Natural killer cell (primary cell): ENCODE measurements at places on chromosomes 1 and 21. TPM values are rescaled to one million over a fixed set of nuclear protein-coding genes. Genes with fewer than 3 reads are reported as not detected.

The CAMK1G gene
- not detected for total RNA-seq

The INSRR gene
- total RNA-seq: 0.10 TPM

The KTI12 gene
- 13.8 TPM for total RNA-seq

The ACTL8 gene
- total RNA-seq: not detected

The EVA1B gene
- 4.9 TPM for total RNA-seq

DNA sequence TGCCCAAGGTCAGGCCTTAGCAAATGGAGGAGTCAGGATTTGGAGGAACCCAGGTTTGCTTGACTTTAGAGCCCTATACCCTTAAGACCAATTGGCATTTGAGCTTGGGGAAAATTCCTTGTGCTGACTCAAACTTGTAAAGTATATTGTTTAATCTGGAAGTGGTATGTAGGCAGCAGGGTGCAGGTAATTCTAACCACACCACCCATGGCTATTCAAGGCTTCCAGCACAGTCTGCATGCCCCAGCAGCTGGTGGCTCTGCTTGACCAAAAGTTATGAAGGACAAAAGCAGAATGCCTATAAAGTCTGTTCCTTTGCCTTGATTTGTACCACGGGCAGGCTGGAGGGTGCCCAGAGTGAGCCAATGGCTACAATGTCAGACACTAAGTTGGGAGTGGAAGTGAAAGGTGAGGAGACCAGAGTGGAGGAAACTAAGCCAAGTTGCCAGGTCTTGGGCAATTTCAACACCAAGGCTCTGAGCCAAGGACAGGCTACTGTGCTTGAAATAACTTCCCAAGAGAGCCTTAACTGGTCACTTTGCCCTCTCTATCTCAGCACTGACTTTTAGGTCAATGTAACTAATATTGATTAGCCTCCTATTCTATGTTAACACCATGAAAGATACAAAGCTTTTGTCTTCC, 4.7 kb upstream of the G0S2 start:
- no peak overlapping the region for H3K27ac ChIP-seq
- no peaks in the 10 kb centered on the region for H3K36me3 ChIP-seq
- H3K4me1 ChIP-seq: peaks cover 19% of the 10 kb centered on the region
- H3K27me3 ChIP-seq: peaks cover 2% of the 10 kb centered on the region

- H3K36me3 ChIP-seq: no peaks in the 10 kb centered on the region
- no peak overlapping the region for H3K27ac ChIP-seq
- H3K4me3 ChIP-seq: no peak overlapping the region
These were observed 58.8 kb upstream of the CLDN14 start for GRCh38 chr21:36538761-36539160.

DNA sequence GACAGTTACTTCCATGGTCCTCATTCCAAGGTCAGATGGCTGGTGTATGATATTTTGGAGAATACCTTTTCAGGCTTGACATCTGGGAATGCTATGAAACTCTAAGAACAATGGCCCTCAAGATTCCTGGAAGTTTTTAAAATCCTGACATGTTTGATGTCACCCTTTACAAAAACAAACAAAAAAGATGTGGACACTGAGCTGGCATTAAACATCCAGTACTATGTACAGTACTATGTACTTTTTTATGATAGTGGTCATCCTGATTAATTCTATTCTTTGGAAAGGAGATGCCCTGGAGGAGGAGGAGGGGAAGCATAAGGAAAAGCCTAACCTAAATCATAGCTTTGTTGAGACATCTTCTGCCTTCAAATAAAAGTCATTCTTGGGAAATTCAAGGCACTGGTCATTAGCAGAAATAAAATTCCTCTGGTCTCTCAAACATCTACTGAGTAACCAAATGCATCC, 235.4 kb downstream of the HMCN1 start:
- H3K27me3 ChIP-seq: no peaks in the 10 kb centered on the region
- no peak overlapping the region for H3K4me3 ChIP-seq
- H3K27ac ChIP-seq: no peak overlapping the region
- no peaks in the 10 kb centered on the region for H3K36me3 ChIP-seq
- DNase-seq: no peak

DNA sequence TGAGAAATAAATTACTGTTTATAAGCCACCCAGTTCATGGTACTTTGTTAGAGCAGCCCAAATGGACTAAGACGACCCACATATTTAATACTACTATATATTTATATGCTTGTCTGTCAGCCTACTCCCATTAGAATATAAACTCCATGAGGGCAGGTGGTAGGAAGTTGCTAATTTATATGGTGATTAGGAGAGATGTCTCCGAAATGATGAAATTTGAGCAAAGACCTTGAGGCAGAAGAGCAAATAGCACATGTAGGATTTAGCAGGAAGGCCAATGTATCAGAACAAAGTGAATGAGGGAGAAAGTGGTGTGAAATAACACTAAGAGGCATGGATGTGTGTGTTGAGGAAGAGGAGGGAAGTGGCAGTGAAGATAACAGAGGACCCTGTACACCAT, 10.6 kb upstream of the SLFNL1 start:
- H3K36me3 ChIP-seq: peaks cover 22% of the 10 kb centered on the region
- no peak for DNase-seq
- no peaks in the 10 kb centered on the region for H3K27me3 ChIP-seq

GRCh38 chr1:41656825-41657500, 172.5 kb upstream of the EDN2 start:
- H3K27me3 ChIP-seq: no peaks in the 10 kb centered on the region
- no peak for DNase-seq
- no peaks in the 10 kb centered on the region for H3K36me3 ChIP-seq
- H3K27ac ChIP-seq: no peak overlapping the region
- H3K4me3 ChIP-seq: no peak overlapping the region

GRCh38 chr1:211580303-211580687, 1.3 kb upstream of the SLC30A1 start:
- no peak for DNase-seq
- no peak overlapping the region for H3K4me3 ChIP-seq

GRCh38 chr1:99327357-99327756, 63.1 kb downstream of the PLPPR4 start:
- no peaks in the 10 kb centered on the region for H3K4me1 ChIP-seq
- no peaks in the 10 kb centered on the region for H3K36me3 ChIP-seq
- no peaks in the 10 kb centered on the region for H3K27me3 ChIP-seq
- H3K27ac ChIP-seq: no peak overlapping the region
- H3K4me3 ChIP-seq: no peak overlapping the region

- no peak overlapping the region for H3K4me3 ChIP-seq
- no peak for DNase-seq
- H3K27ac ChIP-seq: no peak overlapping the region
- H3K36me3 ChIP-seq: no peaks in the 10 kb centered on the region
These were observed 7.2 kb upstream of the PADI1 start for GRCh38 chr1:17197696-17198095.

- no peak overlapping the region for H3K27ac ChIP-seq
- H3K4me1 ChIP-seq: peaks cover 22% of the 10 kb centered on the region
- no peaks in the 10 kb centered on the region for H3K27me3 ChIP-seq
- DNase-seq: no peak
- no peaks in the 10 kb centered on the region for H3K36me3 ChIP-seq
These were observed 204 bp downstream of the CIART start for GRCh38 chr1:150282558-150282958.

DNA sequence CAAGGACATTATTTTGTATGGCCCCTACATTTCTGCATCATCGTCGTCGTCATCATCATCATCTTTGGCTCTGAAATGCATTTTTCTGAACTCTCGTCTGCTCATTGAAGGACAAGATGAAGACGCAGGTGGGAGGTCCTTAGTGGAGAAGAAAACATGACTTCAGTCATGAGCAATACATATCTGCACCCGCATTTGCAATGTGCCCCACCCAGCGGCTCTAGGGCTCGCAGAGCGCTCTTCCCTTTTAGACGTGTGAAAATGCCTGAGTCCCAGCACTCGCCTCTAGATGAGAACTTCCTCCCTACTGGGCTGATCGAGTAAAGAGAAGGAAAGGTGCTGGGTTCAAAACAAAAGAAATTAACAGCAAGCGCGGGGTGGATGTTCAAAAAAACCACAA, 10.1 kb downstream of the C1orf174 start:
- H3K4me1 ChIP-seq: peaks cover 35% of the 10 kb centered on the region
- H3K27me3 ChIP-seq: no peaks in the 10 kb centered on the region
- H3K27ac ChIP-seq: peak overlapping the region; percentile 83
- H3K4me3 ChIP-seq: no peak overlapping the region
- DNase-seq: peak; percentile 45

DNA sequence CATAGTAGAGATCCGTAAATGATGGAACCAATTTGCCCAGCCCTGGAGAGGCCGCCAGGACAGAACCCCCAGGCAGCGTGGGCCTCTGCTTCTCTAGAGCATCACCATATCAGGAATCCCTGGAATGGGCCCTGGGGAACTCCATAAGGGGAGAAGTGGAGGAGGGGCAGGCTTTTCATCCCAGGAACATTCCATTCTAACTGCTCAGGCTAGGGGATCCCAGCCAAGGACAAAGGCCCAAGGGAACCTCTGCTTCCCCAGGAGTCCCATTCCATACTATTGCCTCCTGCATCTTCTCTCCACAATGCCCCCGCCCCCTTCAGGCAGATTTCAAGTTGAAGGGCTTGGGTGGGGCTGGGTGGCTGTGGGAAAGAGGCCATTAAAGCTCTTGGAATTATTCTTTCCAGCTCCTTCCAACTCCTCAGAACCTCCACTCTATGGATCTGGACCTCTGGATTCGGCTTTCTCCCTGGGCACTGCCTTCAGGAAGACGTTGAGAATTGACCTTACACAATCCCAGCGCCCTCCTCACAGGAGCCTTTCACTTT, 6.0 kb downstream of the TRNP1 start:
- DNase-seq: no peak
- peaks cover 5% of the 10 kb centered on the region for H3K27me3 ChIP-seq
- H3K4me3 ChIP-seq: no peak overlapping the region
- no peaks in the 10 kb centered on the region for H3K36me3 ChIP-seq
- peaks cover 24% of the 10 kb centered on the region for H3K4me1 ChIP-seq

- no peaks in the 10 kb centered on the region for H3K36me3 ChIP-seq
- no peak overlapping the region for H3K4me3 ChIP-seq
- H3K27me3 ChIP-seq: no peaks in the 10 kb centered on the region
- no peak for DNase-seq
These were observed 373.1 kb downstream of the TGFB2 start for GRCh38 chr1:218718206-218718605.

DNA sequence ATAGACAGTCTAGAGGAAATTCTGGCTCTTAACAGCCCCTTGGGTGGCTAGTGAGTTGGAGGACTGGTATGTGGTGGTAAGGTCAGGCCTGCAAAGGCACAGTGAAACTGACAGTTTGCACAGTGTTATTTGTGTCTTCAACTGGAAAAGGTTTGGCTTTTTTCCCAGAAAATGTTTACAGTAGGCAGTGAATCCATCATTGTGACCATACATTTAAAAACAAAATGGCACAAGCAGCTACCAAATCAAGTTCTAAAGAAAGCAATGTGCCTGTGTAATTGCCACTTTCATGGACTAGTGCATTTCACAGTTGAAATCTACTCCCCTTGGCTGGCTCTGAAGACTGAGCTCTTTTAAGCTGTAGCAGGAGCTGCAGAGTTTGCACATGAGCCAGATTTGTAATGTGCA, 24.8 kb downstream of the ATPAF1 start:
- peaks cover 19% of the 10 kb centered on the region for H3K36me3 ChIP-seq
- no peak overlapping the region for H3K27ac ChIP-seq
- no peak for DNase-seq
- no peak overlapping the region for H3K4me3 ChIP-seq
- no peaks in the 10 kb centered on the region for H3K27me3 ChIP-seq
